Omental fat pad (tissue), 4 donors: ENCODE measurements at places on chromosomes 1 and 21. TPM values are rescaled to one million over a fixed set of nuclear protein-coding genes. Genes with fewer than 3 reads are reported as not detected.

TYW3 gene
- 15.6 TPM for total RNA-seq

ABCB10 gene
- 13.8 TPM for total RNA-seq

TTC4 gene
- total RNA-seq: 19.6 TPM

LIPI gene
- total RNA-seq: not detected

TFF3 gene
- total RNA-seq: 1.8 TPM

C1orf87 gene
- total RNA-seq: not detected

SPRR5 gene
- total RNA-seq: not detected

AADACL3 gene
- total RNA-seq: not detected

CYYR1 gene
- 14.3 TPM for total RNA-seq

COL11A1 gene
- not detected for total RNA-seq

LCE6A gene
- total RNA-seq: not detected

OR10Z1 gene
- total RNA-seq: not detected

FCER1G gene
- total RNA-seq: 96.3 TPM

ETV3L gene
- not detected for total RNA-seq

FMO3 gene
- 3.2 TPM for total RNA-seq

UBL4B gene
- not detected for total RNA-seq

RAB25 gene
- not detected for total RNA-seq

BSDC1 gene
- total RNA-seq: 71.6 TPM

ADAMTS4 gene
- 49.0 TPM for total RNA-seq

PADI1 gene
- total RNA-seq: not detected

CFAP74 gene
- not detected for total RNA-seq

PDZK1 gene
- not detected for total RNA-seq

ASTN1 gene
- 0.13 TPM for total RNA-seq

SEC16B gene
- 7.7 TPM for total RNA-seq

HSD3B1 gene
- total RNA-seq: not detected

DPT gene
- total RNA-seq: 298 TPM

PCAT6 gene
- total RNA-seq: not detected

C1orf94 gene
- total RNA-seq: not detected

PAX7 gene
- total RNA-seq: not detected

KLF17 gene
- not detected for total RNA-seq

OLFML3 gene
- 61.1 TPM for total RNA-seq

TNFRSF4 gene
- total RNA-seq: 10.7 TPM

KRTAP19-3 gene
- total RNA-seq: not detected
